ENCODE measurements at places on chromosomes 2 and 18. TPM values are rescaled to one million over a fixed set of nuclear protein-coding genes. Genes with fewer than 3 reads are reported as not detected.

TRIM54 gene
- total RNA-seq, result not detected

E2F6 gene
- total RNA-seq, result 14.6 TPM

MGAT5 gene
- 54.9 TPM for total RNA-seq

XPO1 gene
- total RNA-seq, result 199 TPM

KDM3A gene
- total RNA-seq, result 18.5 TPM

GAL3ST2 gene
- total RNA-seq, result not detected

SPAG16 gene
- total RNA-seq, result 15.8 TPM

LYPD1 gene
- total RNA-seq, result 19.5 TPM

SERPINB10 gene
- 0.32 TPM for total RNA-seq

CACNB4 gene
- total RNA-seq, result 0.15 TPM

MIB1 gene
- total RNA-seq, result 64.1 TPM

CCDC68 gene
- 1.3 TPM for total RNA-seq

HOXD10 gene
- 0.15 TPM for total RNA-seq

COL4A4 gene
- not detected for total RNA-seq

PSMA8 gene
- not detected for total RNA-seq

CDKL4 gene
- total RNA-seq, result 0.32 TPM

TPRKB gene
- total RNA-seq, result 50.3 TPM

PREPL gene
- total RNA-seq, result 31.9 TPM

INPP4A gene
- total RNA-seq, result 25.0 TPM

QPCT gene
- total RNA-seq, result 27.2 TPM

RNF25 gene
- 32.2 TPM for total RNA-seq

PRKAG3 gene
- not detected for total RNA-seq

KIAA2012 gene
- total RNA-seq, result not detected

CCDC150 gene
- total RNA-seq, result 9.1 TPM

PRSS56 gene
- not detected for total RNA-seq

TOGARAM2 gene
- total RNA-seq, result not detected

SPC25 gene
- total RNA-seq, result 12.5 TPM

TNFRSF11A gene
- total RNA-seq, result 2.3 TPM

RAB31 gene
- 34.1 TPM for total RNA-seq

IL36B gene
- not detected for total RNA-seq

KIF5C gene
- total RNA-seq, result under 0.01 TPM

ALKAL2 gene
- total RNA-seq, result not detected

PPP3R1 gene
- 20.8 TPM for total RNA-seq

TMEM178A gene
- total RNA-seq, result not detected

KLHL30 gene
- not detected for total RNA-seq

POLR1A gene
- 31.3 TPM for total RNA-seq

CPS1 gene
- total RNA-seq, result 0.65 TPM

OSBPL6 gene
- total RNA-seq, result 0.97 TPM

LINC00305 gene
- total RNA-seq, result not detected

SEH1L gene
- 60.1 TPM for total RNA-seq

SIX3 gene
- not detected for total RNA-seq

SCN7A gene
- total RNA-seq, result under 0.01 TPM

CCDC141 gene
- 0.15 TPM for total RNA-seq

EPB41L3 gene
- total RNA-seq, result 169 TPM

PAIP2B gene
- total RNA-seq, result 0.32 TPM

SCN9A gene
- total RNA-seq, result 2.6 TPM

IMPA2 gene
- 8.5 TPM for total RNA-seq

ZNF396 gene
- total RNA-seq, result 0.32 TPM

ADD2 gene
- total RNA-seq, result 2.9 TPM

LOXL3 gene
- total RNA-seq, result 4.4 TPM

CAPN14 gene
- under 0.01 TPM for total RNA-seq

CPO gene
- not detected for total RNA-seq

ALPI gene
- not detected for total RNA-seq

IAH1 gene
- total RNA-seq, result 55.0 TPM

CPLX4 gene
- total RNA-seq, result not detected

FBXO36 gene
- total RNA-seq, result 1.7 TPM

COL4A3 gene
- not detected for total RNA-seq
